ENCODE measurements at places on chromosomes 11 and 22.

DNA sequence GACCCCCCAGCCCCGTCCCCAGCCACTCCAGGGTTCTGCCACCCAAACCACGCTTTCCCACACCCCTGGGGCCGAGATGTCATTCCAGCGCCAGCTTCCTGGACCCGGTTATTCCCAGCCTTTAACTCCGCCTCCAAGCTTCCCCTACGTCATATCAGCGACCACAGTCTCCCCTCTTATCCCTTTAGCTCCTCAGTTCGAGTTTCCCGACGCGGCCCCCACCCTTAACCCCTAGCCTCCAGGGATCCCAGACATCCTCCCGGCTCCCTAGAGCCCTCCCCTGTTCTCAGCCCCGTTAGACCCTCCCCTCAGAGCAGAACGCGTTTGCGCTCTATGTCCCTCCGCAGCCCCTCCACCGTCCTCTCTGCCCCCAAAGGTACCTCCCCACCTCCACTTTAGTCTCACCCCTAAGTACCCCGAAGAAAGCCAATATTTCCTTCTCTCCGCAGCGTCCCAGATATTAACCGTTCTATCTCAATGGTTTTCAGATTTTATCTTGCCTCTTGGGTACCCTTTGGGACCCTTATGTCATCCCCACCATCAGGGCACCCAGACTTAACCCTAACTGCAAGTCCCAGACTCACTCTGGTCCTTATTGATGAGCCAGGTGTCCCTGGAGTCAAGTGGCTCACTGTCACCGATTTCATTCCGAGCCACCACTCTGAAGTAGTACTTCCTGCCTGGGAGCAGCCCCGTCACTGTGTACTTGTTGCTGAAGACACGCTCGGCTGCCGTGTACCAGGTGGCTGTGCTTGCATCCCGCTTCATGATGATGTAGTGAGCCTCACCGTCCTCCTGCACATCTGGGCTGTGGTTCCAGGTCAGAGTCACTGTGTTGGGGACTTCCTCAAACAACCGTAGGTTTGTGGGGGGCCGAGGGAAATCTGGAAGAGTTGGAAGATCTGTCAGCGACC lies 8.0 kb downstream of the TMEM86A start:
- no peak for DNase-seq

GRCh38 chr11:16030664-16031063 lies 325.7 kb downstream of the SOX6 start:
- no peak for DNase-seq

DNA sequence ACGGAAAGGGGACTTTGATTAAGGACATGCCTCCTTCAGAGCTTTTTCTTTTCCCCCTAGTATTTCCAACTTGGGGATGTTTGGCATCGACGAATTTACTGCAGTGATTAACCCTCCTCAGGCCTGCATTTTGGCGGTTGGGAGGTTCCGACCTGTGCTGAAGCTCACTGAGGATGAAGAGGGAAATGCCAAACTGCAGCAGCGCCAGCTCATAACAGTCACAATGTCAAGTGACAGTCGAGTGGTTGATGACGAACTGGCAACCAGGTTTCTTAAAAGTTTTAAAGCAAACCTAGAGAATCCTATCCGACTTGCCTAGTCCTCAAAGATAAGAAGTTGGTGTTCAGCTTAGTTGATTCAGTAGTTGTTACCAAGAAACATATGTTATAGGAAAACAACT lies 78.4 kb downstream of the PDHX start:
- no peak for DNase-seq

DNA sequence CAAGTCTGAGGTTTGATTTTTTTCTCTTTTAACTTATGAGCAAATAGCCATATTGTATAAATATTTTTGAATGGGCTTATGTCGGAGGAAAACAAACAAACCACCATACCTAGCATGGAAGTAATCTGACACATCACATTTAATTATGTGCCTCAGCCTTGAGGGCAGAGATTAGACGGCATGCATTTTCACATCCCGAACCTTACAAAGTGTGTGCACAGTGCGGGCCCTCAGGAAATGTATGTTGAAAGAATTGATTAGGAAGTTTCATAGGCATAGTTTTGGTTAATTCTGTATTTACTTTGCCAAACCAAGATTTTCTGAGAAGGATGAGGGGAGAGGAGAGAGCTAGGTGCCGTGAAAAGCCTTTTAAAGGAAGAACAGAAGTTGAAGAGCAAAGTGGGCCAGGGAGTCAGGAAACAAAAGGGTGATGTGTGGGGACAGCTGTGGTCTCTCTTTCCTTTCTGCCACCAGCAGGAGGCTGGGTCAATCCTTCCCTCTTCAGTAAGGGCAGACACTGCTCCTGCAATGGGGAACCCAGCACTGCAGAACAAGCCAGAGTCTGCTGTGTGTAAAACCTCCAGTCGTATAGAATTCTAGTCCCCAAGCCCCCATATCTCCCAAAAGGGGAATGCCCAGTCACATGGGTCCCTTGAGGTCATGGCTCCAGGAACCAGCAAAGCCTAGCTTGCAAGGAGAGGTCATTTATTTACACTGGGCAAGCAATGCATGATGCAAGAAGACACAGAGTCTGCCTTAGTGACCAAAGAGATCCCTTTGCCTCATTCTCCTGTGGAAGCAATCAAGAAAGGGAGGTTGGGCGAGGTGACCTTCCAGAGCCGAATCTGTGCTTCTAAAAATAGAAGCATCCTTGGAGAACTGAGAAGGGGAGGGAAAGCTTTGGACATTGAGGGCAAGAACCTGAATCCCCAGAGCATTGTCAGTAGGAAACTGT lies 71.1 kb upstream of the OLFML1 start:
- DNase-seq: no peak

- no peak for DNase-seq
Observed at GRCh38 chr11:95138448-95138847, 48.8 kb downstream of the ENDOD1 start.

GRCh38 chr11:120271672-120272071 lies 31.7 kb downstream of the POU2F3 start:
- no peak for DNase-seq

DNA sequence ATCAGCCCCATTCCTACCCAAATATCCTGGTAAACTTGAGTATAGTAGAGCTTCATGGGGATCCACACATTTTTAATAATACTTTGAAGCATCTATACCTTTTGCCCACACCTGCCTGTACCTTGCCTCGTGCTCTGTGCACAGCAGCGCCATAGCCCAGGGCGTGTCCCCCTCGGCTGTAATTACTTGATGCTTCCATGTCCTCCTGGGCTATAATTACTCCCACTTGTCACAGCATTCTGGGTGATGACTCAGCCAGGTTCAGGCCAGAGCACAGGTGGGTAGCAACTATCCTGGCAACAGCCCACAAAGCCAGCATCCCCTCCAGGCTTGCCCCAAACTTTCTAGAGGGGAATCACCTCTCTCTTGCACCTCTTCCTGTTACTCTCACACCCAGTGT lies 23.7 kb upstream of the SLC36A4 start:
- no peak for DNase-seq

DNA sequence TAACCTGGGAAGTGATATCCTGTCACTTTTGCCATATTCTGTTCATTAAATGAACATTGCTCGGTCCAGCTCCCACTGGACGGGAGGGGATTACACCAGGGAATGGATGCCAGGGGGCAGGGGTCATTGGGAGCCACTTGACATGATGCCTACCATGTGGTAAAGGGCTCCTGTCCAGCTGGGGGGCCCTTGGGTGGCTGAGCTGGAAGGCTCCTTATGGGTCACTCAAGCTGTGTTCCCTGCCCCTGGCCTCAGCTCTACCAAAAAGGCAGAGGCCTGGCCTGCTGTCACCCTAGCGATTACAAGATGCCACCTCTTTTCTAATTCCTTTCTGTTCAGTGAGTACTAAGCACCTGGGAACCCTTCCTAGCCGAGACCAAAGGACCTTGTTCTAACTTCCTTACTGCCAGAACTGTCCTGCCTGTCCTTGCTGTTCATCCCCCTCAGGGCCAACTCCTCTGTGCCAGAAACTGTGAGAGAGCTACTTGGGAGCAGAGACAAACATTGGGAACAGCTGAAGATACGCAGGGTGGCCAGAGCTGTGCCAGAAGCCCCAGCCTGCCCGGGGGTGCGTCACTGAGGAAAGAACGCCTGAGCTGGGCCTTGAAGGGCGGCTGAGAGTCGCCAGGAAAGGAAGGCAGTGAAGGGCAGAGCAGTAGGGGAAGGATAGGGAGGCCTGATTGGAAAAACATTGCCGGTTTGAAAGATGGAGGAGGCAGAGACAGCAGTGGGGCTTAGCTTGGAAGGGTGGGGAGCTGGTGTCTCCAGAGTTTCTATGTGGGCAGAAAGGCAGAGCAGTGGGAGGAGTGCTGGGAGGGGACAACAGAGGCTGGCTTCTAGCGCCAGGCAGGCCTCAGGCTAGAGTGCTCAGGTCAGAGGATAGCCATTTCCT lies 12.7 kb upstream of the UVRAG start:
- no peak for DNase-seq

- peak; percentile 57 for DNase-seq
Observed at GRCh38 chr11:122275508-122275907, 159.5 kb upstream of the BLID start.

DNA sequence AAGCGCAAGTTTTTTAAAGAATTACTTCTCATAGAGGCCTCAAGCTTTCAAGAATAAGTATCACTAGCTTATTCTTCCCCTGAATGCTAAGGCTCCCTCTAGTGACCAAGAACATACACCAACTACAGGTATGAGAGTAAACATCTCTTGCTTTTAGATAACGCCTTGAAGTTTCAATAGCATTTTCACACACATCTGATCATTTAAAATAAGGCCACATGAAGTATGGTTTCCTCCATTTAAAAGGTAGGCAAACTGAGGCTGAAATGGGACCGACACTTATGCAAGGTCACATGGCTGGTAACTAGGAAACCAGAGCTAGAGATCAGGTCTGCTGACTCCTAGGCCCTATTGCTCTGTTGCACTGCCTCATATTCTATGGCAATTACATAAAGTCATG lies 66.5 kb downstream of the CCDC34 start:
- DNase-seq: peak; percentile 63

DNA sequence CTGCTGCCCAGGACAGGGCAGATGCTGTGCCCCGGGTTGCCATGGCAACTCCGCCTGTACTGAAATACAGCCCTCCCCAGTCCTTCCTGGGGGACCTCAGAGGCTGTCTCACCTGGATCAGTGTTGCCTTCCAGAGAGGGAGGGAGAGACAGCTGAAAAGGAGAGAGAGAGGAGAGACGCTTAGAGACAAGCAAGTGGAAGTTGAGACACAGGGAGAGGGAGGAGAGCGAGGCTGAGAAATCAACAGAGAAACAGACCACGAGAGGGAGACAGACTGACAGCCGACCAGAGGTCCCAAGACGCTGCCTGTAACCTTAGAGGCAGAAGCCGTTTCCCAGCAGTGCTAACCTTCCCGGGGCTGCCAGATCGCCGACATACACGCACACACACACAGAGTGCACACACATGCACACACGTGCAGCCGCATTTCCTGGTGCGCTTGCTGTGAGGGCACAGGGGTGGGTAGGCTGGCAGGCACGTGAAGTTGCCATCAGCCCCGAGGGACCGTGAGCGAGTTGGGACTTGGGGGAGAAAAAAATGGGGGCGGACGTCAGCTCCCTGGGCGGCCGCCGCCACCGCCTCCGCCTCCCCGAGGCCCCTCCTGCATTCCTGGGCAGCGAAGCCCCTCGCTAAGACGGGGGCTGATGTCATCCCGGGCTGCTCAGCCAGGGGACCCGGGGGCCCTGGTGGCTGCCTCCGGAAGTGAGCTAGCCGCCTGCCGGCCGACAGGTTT lies 88.6 kb upstream of the CRYBB3 start:
- peak; percentile 72 for DNase-seq

DNA sequence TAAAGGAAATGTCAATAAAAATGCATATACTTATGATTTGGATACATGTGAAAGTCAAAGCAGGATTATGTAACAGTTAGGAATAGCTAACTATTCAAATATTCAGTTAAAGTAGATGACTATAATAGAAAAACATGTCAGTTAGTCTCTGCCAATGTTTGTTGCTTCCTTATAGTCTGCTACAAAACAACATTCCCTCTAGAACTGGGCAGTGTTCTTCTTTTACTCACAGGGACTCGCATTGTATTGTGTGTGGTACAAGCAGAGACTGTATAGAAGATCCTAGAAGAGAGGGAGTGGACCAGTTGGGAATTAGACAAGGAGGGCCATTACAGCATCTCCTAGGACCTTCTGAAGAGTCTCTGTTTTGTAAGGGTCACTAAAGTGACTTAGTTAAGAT lies 10.6 kb downstream of the ACAT1 start:
- no peak for DNase-seq

GRCh38 chr11:65629579-65629978 lies 8.3 kb upstream of the SIPA1 start:
- no peak for DNase-seq

GRCh38 chr11:84901991-84902390 lies 725.2 kb downstream of the DLG2 start:
- peak; percentile 86 for DNase-seq

GRCh38 chr11:93850594-93851018 lies at the start of gene VSTM5:
Gene VSTM5 (minus strand): TSS chr11:93850618. CDS start chr11:93850502, 116 bp downstream.
- DNase-seq: no peak

- no peak for DNase-seq
Observed at GRCh38 chr11:85626496-85626895, 648 bp downstream of the DLG2 start.

DNA sequence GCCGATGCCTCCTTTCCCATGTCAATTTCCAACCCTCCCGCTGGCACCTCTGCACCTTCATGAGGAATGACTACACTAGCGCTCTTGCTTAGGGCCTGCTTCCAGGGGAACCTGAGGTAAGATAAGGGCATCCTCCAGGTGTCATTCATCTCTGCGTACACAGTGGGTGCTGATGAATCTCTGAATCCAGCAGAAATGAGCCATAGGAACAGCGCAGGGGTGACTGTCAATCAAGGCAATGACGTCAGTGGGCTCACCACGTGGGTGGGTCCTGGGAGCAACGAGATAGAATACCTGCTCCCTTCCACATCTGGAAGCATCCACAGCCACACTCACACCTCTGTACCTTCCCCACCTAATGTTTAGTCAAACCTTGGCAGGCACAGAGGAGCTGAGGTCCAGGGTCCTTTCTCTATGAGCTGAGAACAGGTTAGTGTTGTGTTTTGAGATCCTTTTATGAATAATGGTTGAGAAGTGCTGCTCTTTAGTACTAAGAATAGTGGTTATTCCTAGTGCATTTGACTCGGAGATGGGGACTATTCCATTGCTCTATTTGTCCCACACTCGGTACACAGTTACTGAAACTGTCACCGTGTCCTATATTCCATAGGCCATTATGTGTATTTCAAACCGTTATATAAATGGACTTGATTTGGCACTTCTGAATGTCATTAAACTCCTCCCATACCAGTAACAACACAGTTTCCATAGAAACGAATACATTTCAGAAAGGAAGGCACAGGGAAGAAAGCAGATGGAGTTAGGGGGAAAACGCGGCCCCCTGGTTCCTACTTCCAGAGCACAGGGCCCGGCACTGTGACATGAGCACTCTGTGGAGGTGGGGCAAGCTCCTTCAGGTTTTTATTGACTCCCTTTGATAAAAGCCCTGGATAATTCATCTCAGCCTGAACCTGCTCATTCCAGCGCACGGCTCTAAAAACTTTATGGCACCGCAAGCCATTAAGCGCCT lies 193.4 kb downstream of the ST3GAL4 start:
- DNase-seq: no peak

DNA sequence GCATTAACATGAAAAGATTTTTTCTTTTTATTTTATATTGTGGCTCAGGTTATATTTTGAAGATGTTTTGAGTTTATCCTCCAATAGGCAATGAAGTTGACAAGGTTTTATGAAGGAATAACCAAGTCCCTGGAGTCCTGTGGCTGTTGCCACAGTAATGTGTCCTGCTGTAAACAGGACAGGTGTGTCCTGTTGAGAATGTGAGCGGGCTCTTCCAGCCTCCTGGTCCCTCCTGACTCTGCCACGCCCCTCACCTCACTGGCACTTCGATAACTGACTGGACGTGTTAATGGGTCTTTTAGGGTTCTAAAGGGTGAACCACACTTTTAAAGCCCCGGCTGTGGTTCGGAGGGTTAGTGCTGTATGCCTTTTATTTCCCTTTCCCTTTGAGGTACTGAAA lies 47.8 kb upstream of the OR4B1 start:
- no peak for DNase-seq
